ENCODE measurements at places on chromosomes 12 and 14.

DNA sequence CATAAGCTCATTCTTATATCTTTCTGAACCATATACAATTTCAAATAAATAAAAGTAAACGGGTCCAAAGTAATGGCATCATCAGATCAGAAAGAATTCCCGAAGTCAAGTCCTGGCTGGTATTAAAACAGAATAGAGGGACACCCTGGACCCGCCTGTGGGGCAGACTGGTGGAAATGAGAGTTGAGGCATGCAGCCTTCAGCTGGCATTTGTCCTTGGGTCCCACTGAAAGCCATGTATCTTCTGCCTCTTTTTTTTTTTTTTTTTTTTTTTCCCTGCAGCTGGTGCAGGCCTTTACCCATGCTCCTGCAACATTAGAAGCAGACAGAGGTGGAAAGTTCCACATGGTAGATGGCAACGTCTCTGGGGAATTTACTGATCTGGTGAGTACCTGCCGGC lies 9.9 kb downstream of the AHSA1 start:
- DNase-seq, result no peak

- no peak for DNase-seq
Observed at GRCh38 chr12:19836056-19836455, 396.8 kb downstream of the AEBP2 start.

DNA sequence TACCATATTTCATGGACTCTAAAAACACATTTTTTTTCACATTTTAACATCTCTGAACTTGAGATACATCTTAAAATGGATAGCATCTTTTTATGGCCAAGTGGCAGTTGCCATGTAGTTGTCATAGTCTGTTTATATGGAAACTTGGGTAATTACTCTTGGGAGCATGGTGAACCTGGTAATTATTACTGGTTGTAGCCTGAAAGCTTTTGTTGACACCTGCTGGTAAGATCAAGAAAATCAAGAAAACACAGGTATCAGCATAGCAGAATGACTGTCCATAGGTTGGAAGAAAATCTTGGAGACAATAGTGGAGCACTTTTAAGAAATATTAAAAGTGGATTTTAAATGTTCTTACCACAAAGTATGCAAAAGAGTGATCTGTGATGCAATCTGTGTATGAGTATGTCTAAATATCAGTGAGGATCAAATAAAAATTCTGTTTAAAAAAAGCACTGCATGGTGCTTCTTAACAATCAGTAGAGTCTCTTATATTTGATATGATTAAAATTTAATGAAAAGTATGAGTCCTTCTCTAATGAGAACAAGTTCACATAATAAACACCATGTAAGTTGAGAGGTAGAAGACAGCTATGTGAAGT lies 44.2 kb downstream of the TTC8 start:
- DNase-seq, result no peak

GRCh38 chr12:32483499-32483898 lies 84.1 kb downstream of the FGD4 start:
- no peak for DNase-seq

DNA sequence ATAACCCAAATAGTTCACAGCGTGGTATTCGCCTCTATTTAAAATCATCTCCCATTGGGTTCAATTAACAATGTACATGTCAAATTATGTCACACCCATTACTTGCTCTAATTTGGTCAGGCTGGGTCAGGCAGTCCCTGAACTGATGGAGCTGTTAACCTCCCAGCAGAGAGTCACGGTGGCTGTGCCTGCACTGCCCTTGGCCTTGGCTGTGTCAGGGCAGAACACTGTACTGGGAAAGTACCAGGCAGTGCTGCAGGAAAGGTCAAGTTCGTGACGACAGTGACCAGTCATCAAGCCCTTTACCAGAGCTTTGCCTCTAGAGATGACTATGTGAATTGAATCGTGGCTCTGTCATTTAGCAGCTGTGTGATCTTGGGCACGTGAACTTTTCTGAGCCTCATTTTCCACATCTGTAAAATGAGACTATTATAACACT lies 100.0 kb downstream of the ARF6 start:
- DNase-seq, result no peak

DNA sequence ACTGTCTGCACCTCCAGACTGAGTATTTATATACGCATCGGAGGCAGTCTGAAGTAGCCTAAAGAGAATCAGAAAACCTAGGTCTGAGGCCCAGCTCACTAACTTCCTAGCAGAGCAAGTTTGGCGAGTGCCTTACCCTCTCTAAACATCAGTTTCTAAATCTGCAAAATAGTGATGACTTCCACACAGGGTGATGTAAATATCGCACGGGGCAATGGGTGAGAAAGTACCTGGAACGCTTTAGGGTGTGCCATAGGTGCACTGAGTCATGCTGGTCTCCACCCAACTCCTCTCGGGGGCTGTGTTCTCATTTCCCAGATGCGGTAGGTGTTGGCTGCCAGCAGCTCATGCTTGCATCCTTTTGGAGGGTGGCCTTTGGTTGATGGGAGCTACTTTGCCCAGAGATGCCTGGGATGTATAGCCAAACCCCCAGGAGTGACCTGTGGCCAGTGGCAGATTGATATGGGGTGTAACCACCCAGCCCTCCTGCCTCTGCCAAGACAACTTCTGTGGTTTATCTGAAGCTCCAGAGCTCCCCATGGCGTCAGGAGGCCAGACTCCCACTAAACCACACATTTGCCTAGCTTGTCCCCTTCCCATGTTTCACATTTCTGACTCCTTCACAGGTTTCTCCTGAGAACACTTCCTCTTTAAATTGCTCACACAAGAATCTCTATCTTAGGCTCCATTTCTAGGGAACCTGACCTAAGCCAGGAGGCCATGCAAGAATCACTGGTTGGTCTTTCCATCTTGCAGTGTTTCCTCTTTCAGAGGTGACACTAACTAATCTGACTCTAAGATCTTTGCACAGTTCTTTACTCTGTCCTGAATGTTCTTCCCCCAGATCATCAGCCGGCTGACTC lies 62.0 kb upstream of the TUNAR start:
- no peak for DNase-seq

- DNase-seq, result no peak
Observed at GRCh38 chr14:33704481-33704880, 246.4 kb downstream of the EGLN3 start.
